GM04504 (cell line): ENCODE measurements at places on chromosomes 4 and X.

DNA sequence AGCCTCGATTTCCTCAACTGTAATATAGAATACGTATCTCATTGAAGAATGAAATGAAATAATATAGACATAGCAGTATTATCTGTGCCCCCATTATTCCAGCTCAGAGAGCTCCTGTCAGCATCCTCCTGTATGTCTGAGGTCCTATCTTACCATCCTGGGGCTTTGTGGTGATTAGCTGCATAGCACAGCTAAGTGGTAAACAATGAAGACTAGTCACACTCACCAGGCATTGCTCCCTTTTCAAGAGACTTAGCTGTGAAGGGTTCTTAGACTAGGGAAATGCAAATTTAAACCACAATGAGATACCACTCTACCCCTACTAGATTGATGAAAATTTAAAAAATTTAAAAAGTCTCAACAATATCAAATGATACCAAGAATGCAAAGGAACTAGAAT, 172.9 kb downstream of the SLC39A8 start:
- no peak for DNase-seq

DNA sequence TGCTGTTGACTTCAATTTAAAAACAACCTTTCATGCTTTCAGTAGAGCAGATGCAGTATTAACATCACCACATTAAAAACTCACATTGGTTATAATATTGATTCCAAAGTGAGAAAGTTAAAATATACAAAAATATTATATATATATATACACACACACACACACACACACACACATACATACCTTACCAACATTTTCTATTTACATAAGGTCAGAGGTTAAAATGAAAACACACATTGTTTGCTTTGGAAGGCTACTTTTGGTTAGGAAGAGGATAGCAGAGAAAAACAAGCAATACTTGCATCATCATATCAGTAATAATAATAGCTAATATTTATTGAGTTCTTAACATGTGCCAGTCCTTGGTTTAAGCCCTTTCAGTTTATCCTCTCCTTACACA, 226.5 kb downstream of the PPP4R3C start:
- no peak for DNase-seq

- no peak for DNase-seq
These were observed 174.2 kb upstream of the ETNPPL start for GRCh38 chr4:108937066-108937465.

GRCh38 chrX:129654652-129655546, at the start of gene APLN:
TSS of gene APLN (minus strand) at chrX:129654956. CDS start at chrX:129654630, 326 bp downstream.
- DNase-seq, result no peak

GRCh38 chr4:74056858-74057562, 18.5 kb upstream of the CXCL3 start:
- peak; percentile 61 for DNase-seq

- DNase-seq, result no peak
These were observed 27.2 kb upstream of the MAGED1 start for GRCh38 chrX:51866210-51866609.

- DNase-seq, result no peak
These were observed 63.1 kb upstream of the AFAP1 start for GRCh38 chr4:8002525-8003309.

- DNase-seq, result no peak
These were observed 1.3 kb downstream of the ANTXR2 start for GRCh38 chr4:80071604-80072227.

DNA sequence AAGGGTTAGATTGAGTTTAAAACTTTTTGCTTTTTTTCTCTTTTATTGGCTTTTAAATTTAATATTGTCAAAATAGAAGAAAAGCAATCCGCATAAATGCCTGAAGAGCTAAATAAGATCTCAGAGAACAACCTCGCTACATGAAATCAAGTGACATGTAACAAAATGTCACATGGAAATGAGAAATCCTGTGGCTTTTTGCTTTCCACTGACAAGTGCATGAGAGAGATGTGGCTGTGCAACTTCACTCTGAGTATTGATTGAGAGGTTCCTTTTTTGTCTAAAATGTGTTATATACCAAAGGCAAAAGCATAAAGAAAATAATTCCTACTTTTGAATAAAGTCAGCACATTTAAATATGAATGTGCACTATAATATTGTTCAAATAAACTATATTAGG, 263.5 kb downstream of the MAPK10 start:
- no peak for DNase-seq

- no peak for DNase-seq
These were observed 27.6 kb downstream of the CLNK start for GRCh38 chr4:10656988-10657387.

GRCh38 chr4:39928538-39928937, 49.2 kb downstream of the PDS5A start:
- DNase-seq, result no peak

GRCh38 chr4:127506283-127506682, 126.5 kb upstream of the INTU start:
- DNase-seq, result no peak

DNA sequence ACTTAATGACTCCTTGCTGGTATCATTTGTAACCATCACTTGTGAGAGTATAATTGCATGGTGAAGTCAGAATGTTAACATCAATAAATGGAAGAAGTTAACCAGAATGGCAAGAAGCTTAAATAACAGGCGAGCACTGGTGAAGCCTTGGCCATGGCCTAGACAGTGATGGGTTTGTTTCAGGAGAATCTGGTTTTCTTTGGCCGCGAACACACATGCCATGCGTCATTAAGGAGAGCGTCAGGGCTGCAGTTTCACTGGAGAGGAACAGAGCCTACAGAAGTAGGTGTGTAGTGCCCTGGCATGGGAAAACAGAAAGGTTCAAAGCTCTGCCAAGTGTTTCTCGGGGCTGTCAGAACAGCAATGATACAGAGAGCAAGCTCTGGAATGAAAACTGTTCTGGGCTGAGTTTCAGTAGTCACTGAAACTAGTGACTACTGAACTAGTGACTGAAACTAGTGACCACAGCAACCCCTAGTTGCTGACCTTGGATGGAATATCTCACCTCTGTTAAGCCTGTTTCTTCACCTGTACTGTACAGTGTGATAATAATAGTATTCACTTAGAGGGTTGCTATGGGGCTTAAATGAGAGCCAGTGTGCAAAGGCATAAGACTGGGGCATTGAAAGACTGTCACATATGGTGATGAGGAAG, 93.8 kb downstream of the C4orf51 start:
- no peak for DNase-seq

- DNase-seq, result no peak
These were observed 25.2 kb downstream of the PDGFRA start for GRCh38 chr4:54254116-54254914.

- no peak for DNase-seq
These were observed 26.3 kb upstream of the TMEM131L start for GRCh38 chr4:153439831-153440230.

DNA sequence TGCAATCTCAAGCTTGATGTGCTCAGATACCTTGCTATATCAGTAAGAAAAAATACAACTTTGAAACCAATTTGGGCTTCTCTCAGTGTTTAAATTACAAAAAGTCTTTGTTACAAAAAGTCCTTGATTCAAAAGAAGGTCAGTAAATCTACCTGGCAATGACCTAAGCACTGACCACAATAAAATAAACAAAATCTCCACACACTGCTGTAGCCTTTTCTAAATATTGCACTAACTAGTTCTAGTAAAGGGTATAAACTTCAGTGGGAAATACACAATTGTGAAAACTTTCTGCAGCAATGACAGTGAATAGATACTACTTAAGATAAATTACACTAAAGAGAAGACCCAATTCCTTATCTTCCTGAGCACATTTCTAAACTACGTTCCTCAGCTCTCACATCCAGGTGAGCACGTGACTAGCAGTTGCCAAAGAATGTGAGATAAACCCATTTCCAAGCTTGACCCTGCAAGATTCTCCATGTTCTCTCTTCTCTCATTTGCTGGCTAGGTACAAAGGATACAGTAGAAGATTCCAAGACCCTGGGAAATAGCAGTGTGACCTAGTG, 81.4 kb upstream of the GPR34 start:
- no peak for DNase-seq

- no peak for DNase-seq
These were observed 73.0 kb upstream of the SCOC start for GRCh38 chr4:140300271-140300970.

DNA sequence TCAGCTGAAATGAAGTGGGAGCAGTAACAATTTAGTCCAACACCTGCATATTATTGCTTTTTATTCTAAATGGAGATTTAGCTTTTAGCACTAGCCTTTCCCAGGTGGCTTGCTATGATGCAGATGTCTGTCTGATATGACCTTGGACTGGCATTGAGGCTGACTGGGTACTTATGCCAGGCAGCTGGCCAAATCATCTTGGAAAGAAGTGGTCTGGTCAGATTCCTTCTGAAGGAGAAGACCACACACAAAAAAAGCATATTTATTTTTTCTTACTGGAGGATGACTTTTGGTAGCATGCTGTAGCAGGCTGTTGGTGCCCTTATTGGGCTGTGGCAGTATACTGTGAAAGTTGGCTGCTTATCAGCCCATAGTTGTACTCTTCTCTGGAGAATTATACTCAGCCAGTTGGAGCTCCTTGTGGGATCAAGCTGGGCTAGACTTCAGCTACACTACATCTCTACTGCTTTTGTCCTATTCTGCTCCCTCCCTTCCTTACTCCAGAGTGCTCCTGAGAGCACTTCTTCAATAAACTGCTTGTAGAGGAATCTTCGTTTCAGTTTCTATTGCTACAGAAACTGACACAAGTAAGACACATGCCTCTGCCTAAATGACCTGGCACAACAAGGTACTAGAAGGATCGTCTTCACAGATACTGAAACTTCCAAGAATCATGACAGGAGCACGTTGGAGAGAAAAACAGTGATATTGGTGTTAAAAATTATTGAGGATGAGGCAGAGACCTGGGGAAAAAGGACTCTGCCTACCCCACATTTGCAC, 196.8 kb upstream of the RPS6KA3 start:
- DNase-seq, result no peak

- DNase-seq, result no peak
These were observed 8.2 kb upstream of the TLR10 start for GRCh38 chr4:38791010-38791409.

DNA sequence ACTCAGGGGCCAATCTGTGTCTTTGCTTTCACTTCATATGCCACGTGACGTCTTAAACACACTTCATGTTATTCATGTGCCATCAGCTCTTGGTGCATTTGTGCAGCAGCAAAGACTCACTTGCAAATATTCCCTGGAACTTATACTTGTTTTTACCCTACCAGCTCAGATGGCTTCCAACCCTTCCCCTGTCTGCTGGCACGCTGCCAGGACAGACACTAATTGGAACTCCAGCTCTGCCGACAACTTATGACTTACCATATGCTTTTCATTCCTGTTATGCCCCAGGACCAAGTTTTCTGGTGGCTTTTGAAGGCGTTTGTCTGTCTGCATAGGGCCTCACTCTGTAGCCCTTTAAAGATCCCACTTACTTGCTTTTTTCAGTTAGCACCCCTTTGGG, 261.7 kb upstream of the GNPDA2 start:
- no peak for DNase-seq

- DNase-seq, result no peak
These were observed 813.1 kb upstream of the HTR2C start for GRCh38 chrX:113770806-113771205.

- DNase-seq, result peak; percentile 52
These were observed at the start of gene PRRG1 for GRCh38 chrX:37349221-37350033. TSS of gene PRRG1 (plus strand) at chrX:37349364. CDS start at chrX:37406250, 56,886 bp downstream.

GRCh38 chr4:53348046-53348445, 17.8 kb downstream of the SCFD2 start:
- DNase-seq, result no peak

DNA sequence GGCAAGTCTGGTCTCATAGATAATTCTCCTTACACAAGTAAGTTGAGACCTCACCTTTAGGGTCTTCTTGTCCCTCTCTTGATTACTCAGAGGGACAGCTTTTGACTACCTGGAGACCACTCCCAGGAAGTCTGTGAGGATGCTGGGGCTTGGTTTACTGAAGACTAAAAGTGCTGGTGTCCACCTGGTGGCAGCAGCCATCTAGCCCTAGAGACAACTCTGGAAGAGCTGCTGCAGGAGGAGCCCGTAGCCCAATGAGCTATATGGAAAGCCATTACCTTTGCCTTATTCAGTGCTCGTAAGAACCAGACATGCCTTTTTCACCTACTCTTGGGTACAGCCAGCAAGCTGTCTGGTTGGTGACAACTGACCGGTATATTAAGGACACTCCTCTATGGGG, 7.3 kb downstream of the FGFBP2 start:
- DNase-seq, result no peak
